Stimulated activated naive CD4-positive, alpha-beta T cell treated with Interleukin-2 at 50 U/mL for 16 hours (primary cell): ENCODE measurements at places on chromosomes 7 and 10.

DNA sequence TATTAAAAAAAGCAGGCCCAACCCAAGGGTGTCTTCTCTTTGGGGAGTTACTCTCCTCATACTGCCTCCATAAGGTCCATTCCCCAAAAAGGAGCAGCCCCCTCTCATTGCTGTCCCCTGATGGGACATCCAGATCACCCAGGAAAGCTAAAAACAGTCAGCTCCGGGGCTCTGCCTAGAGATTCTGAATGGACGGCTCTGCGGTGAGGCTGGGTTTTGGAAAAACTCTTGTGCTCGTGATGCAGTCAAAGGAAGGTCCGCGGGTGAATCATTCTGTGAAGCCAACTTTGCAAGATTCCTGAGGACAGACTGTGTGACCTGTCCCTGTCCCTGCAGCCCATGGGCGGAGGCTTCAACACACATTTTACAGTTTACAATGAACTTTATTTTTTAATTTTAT is 351.5 kb downstream of the TYW1 start:
- no peak for DNase-seq

DNA sequence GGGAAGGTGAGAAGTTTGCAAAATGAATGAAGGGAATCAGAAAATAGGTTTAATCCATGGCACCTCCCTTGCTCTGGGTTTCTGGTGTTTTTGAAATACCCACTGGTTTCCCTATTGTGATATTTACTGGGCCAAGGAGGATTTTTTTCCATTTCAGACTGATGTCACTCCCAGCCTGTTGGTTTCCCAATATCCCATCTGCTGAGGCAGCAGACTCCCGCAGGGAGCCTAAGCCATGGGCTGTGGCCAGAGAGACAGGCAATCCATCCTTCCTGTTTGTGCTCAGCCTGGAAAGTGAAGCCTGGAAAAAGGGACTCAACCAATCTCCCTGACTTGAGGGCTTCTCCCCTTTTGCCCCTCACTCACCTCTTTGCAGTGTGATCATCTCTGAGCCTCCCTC is 22.8 kb downstream of the FAM107B start:
- DNase-seq: no peak

GRCh38 chr7:135729230-135729629 is 1.2 kb upstream of the SLC13A4 start:
- DNase-seq: no peak

DNA sequence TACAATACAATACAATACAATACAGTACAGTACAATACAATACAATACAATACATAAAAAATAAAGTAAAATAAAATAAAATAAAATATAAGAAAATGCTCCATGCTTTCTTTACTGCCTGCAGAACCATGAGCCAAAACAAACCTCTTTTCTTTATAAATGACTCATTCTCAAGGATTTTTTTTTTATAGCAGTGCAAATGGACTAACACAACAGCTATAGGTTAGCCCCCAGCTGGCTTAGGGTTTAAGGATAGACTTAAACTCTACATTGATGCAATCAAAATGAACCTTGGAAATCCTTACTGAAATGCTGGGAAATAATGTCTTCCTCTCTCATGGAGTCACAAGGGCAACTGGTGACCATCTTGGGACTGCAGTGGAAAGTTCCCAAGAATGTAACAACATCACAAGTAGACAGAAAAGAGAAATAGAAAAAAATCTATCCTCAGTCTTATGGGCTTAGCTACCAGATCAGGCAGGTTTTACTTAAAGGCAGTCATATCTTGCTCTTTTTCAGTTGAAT is 348.9 kb downstream of the ARL4A start:
- DNase-seq: no peak

DNA sequence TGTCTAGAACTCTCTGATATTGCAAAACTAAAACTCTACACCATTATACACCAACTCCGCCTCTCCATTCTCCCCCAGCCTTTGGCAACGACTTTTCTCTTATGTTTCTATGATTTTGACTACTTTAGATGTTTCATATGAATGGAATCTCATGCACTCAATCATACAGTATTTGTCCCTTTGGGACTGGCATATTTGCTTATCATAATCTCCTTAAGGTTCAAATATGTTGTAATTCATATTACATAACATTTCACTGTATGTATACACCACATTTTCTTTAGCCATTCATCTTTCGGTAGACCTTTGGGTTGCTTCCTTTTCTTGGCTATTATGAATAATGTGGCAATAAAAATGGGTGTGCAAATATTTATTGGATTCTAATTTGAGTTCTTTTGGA is 164.4 kb downstream of the ARL4A start:
- no peak for DNase-seq

DNA sequence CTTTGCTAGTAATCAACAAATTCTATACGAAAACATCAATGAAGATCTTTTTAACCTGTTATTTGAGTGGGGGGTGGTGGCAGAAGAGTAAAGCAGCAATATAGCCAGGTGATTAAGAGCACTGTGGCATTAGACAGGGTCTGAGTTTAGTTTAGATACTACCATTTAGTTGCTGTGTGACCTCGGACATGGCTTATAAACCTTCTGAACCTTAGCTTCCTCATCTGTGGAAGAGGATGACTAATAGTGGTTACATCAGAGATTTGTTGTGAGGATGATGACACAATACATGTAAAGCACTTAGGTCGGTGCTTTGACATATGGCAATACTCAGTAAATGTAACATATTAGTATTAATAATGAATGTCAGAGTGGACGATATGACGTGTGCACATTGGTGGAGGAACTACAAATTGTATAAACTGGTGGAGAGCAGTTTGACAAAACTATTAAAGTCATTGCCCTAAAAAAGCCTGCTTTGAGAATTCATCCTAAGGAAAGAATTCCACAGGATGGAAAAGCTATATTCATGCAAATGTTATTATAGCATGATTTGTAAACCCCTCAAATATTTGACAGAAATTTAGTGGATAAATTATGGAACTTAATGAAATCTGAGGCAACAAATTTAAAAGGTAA is 24.3 kb downstream of the SPAG6 start:
- DNase-seq: no peak

- no peak for DNase-seq
These were observed 1.6 kb downstream of the LRRD1 start for GRCh38 chr7:92177362-92177761.

- no peak for DNase-seq
These were observed 226.1 kb downstream of the XPNPEP1 start for GRCh38 chr10:109696981-109697775.

DNA sequence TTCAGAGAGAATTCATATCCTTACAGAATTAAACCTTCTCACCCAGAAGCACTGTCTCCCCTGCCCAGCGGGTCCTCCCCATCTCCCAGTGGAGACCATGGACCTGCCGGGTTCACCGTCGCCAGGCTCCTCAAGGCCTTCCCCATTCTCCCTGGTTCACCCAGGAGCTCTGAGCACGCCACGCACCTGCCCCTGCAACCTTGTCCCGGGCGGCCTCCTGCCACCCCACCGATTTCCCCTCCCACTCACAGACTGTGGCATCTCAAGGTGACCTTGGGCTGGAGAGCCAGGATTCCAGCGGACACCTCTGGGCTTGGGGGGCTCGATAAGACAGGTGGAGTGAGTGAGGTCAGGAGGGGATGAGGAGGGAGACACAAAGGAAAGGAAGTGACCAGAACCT is 135.3 kb downstream of the PTPRN2 start:
- no peak for DNase-seq

- no peak for DNase-seq
These were observed 28.8 kb downstream of the WDR86 start for GRCh38 chr7:151381098-151381347.

- no peak for DNase-seq
These were observed 398.4 kb downstream of the DGKB start for GRCh38 chr7:14504134-14504533.

DNA sequence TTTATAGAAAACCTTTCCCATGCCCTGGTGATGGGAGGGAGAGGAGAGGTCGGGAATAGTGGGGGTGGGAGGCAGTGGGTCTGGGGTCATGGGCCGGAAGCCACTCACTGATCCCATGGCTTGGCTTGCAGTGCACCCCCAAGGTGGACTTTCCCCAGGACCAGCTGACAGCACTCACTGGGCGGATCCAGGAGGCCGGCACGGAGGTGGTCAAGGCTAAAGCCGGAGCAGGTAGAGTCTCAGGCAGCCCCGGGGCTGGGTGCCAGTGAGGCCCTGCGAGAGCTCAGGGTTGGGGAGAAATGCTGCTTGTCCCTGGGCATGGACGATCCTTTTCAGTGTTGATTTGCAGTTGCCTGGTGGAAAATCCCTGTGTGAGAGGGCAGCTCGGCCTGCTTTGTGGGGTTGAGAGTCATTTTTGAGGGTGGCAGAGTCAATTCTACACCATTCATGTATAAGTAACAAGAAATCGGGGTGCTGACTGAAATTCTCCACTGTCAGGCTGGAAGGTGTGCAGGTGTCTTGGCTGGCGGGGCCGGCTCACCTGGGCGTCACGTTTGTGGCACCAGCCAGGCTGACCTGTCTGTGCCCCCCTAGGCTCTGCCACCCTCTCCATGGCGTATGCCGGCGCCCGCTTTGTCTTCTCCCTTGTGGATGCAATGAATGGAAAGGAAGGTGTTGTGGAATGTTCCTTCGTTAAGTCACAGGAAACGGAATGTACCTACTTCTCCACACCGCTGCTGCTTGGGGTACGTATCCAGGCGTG is 16.5 kb downstream of the MDH2 start:
- DNase-seq: no peak

GRCh38 chr10:124105594-124105993 is 12.2 kb upstream of the CHST15 start:
- no peak for DNase-seq

DNA sequence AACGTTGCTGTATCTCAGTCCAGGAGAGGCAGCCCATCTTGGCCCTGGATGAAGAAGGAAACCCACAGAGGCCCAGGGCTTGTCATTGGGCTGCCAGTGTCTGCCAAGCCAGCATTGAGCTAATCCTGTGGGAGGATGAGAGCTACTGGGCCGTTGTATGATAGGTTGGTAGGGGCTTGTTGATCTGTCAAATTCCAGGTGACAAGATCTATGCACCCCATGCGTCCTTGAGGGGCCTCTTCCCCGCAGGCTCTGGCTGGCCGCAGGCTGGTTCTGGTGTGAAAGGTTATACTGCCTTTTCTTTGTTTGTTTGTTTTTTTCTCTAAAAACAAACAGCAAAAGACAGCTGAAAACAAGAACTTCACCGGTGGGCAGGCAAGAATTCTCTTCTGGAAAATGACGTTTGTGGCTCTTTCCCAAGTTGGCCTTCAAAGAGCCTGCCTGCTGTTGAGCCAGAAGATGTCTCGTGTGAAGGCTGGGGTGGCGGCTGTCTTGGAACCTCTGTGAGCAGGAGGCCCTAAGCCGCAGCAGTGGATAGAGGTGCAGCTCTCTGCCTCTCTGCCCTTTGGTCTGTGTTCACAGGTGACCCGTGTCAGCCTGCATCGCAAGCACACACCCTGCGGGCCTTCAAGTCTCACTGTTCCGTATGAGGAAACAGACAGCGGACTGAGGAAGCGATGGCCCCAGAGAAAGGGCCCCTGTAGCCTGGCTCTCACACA is 23.3 kb downstream of the CYP17A1 start:
- no peak for DNase-seq

DNA sequence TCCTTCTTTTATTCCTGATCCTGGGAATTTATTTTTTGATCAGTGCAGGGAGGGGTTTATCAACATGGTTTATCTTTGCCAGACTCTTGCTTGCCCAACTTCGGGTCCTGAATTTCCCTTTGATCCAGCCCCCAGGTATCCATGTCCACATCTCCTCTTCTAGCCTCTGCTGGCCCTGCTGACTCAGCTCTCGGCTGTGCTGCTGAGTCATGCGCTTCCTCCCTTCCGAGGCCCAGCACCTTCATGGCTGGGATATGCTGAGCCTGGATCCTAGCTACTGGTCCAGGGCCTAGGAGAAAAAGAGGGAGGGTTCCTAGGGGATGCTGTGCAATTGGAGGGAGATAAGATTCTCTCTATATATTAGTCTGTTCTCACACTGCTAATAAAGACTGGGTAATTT is 380.7 kb upstream of the SHH start:
- no peak for DNase-seq

DNA sequence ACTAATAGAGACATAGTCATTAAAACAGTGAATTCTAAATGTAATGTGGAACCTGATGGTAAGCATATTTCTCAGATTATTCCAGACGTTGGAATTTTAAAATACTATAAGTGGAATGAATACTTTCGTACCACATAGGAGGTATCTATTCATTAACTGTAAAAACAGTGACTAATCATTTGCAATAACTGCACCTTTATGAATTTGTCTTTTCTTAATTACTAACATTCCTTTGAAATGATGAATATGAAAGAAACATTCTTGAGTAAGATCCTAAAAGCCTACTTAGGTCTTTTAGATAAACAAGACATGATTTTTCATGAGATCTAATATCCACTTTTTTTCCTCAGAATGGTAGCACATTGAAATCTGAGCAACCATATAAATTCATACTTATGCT is 549.0 kb upstream of the LRRN3 start:
- no peak for DNase-seq

DNA sequence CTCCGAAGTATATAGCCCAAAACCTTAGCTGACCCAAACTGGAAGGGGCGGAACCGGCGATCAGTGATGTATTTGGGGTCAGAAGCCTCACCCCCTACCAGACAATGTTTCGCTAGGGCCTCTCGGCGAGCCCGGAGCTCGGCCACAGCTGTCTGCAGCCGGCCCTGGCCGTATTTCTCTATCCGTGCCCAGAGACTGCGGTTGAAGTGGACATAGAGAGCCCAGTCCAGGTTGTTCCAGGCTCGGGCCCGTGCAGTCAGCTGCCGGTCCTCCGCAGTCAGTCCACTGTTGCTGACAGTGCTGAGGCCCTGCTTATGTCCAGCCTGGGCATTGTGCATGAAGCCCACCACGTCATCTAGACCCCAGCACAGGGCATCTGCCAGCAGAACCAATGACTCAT is 1.5 kb upstream of the TRAPPC14 start:
- no peak for DNase-seq

GRCh38 chr7:96479015-96479645 is 157.2 kb upstream of the SLC25A13 start:
- no peak for DNase-seq

- no peak for DNase-seq
These were observed 1.2 kb downstream of the FGF8 start for GRCh38 chr10:101774589-101775272.

GRCh38 chr7:22639396-22639795 is 87.6 kb upstream of the IL6 start:
- DNase-seq: no peak

DNA sequence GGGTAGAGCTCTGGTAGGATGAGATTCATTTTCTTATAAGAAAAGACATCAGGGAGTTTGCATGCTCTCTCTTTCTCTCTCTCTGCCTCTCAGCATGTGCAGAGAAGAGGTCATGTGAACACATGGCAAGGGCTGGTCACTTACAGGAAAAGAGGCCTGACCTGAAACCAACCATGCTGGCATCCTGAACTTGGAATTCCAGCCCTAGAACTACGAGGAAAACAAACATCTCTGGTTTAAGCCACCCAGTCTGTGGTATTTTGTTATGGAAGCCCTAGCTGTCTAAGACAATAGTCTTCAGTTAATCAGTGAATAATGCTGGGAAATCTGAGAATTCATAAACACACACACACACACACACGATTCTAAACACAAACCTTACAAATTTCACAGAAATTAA is 1104.2 kb upstream of the LRRN3 start:
- no peak for DNase-seq
